ENCODE measurements at places on chromosomes 16 and 17.

GRCh38 chr16:21566891-21567414 lies 32.4 kb upstream of the METTL9 start:
- no peak for DNase-seq

GRCh38 chr17:930258-930657 lies 49.3 kb downstream of the NXN start:
- no peak for DNase-seq

GRCh38 chr17:562174-562573 lies 152.5 kb downstream of the VPS53 start:
- DNase-seq: no peak

- no peak for DNase-seq
Observed at GRCh38 chr16:66553223-66553622, 847 bp downstream of the CKLF start.

DNA sequence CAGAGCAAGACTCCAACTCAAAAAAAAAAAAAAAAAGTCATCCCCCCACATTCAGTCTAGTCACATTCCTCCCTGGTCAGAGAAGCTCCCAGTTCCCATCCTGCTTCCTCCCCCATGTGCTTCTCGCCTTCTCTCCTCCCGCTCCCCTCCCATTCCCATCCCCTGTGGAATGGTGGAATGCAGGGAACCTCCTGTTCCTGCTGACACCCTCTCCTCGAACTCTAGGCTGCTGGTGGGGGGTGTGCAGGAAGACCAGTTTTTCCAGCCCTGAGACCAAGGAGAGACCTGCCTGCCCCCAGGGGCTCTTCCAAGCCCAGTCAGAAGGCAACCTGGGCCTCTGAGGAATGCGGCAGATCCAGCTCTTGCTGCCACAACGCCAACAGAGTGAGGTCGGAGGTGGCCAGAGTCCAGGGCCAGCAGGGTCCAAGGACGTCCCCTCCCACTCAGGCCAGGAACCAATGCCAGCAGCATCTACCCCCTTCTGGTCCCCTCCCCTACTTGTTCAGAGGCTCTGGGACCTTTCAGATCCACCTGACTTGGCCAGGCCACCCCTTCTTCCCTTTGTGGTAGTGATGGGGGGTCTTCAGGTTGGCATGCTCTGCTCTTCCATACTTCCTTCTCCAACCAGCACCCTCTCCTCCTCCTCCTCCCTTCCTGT lies 39.3 kb upstream of the TAC4 start:
- no peak for DNase-seq

DNA sequence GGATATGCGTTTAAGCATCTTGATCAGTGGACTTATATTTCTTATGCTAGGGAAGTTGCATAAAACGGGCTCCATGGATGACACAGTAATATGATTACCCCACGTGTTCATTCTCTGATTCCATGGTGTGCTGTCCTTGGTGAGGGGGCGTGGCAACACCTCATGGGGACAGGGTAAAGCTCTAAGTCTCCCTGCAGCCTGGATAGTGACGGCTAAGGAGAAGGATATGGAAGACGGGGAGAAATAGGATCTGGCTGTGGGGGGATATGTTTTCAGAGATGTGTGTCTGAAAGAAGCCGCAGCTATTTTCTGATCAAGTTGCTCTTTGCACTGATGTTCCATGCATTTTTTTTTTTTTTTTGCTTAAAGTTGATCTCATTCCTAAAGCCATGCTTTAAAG lies 84.3 kb downstream of the MARCHF10 start:
- no peak for DNase-seq

All from stimulated activated CD8-positive, alpha-beta memory T cell treated with anti-CD3 and anti-CD28 coated beads, Interleukin-4, amount 100 ng/mL, for 24 hours (primary cell).